ENCODE measurements at places on chromosomes 16 and 17.

- no peak for DNase-seq
Observed at GRCh38 chr17:613725-614124, 100.9 kb downstream of the VPS53 start.

DNA sequence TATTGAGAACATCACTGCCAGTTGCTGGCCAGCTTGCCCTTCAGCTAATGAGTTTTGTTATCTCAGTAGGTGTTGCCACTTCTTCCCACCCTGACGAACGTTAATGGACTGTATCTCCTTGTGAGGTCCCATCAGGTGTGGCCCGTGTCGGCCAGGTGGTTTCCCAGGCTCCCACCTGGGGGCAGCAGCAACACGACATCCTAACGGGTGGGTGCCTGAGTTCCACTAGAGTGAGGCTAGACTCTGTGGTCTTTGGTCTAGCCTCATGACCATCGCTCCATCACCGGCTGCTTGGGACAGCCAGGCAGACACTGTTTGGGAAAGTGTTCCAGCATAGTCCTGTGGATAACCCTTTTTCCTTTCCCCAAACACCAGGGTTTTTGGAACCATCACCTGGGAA lies 45.6 kb upstream of the LCMT1 start:
- DNase-seq: peak; percentile 22

- DNase-seq: no peak
Observed at GRCh38 chr17:68694791-68695485, 93.8 kb upstream of the FAM20A start.

DNA sequence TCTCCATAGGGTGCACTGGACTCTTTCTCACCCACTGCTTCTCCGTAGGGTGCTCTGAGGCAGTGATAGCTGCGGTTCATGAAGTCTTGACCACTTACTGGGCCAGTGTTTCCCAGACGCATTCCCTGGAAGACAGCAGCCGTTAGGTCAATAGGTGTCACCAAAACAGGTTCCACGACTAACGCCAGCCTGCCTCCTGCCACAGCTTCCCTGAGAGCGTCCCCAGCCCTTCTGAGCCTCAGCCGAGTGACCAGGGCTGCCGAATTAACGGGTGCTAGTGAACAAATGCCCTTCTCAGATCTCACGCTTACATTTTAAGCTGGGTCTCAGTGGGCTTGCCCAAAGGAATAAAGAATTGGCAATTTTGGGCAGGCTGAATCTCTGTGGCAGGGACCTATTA lies 188.7 kb upstream of the TNRC6C start:
- DNase-seq: no peak
